ENCODE measurements at places on chromosomes 6 and 20. TPM values are rescaled to one million over a fixed set of nuclear protein-coding genes. Genes with fewer than 3 reads are reported as not detected.

SIRPG gene
- total RNA-seq, result not detected

GABRR1 gene
- not detected for total RNA-seq

ULBP1 gene
- 0.38 TPM for total RNA-seq

HRH3 gene
- total RNA-seq, result not detected

CD83 gene
- total RNA-seq, result 1.8 TPM

IRAK1BP1 gene
- total RNA-seq, result 4.7 TPM

RAD21L1 gene
- not detected for total RNA-seq

UST gene
- total RNA-seq, result 3.3 TPM

PTGIS gene
- total RNA-seq, result 26.3 TPM

C6orf58 gene
- total RNA-seq, result not detected

ADTRP gene
- total RNA-seq, result 0.33 TPM

ZNF165 gene
- 0.55 TPM for total RNA-seq

ATP6V1G2 gene
- total RNA-seq, result 1.6 TPM

TP53TG5 gene
- 0.80 TPM for total RNA-seq

RNF182 gene
- total RNA-seq, result not detected

TMEM170B gene
- 4.4 TPM for total RNA-seq

LRRC1 gene
- 2.7 TPM for total RNA-seq

ARFGEF3 gene
- 2.0 TPM for total RNA-seq

COL21A1 gene
- total RNA-seq, result 54.3 TPM

SCUBE3 gene
- total RNA-seq, result 8.8 TPM

TBC1D22B gene
- total RNA-seq, result 6.1 TPM

MLIP gene
- total RNA-seq, result 397 TPM

SENP6 gene
- total RNA-seq, result 54.2 TPM

BTNL2 gene
- not detected for total RNA-seq

ULBP2 gene
- total RNA-seq, result 0.93 TPM

WFDC12 gene
- total RNA-seq, result not detected

PNPLA1 gene
- total RNA-seq, result not detected

NDUFAF5 gene
- total RNA-seq, result 60.2 TPM

HTR1E gene
- total RNA-seq, result not detected

SOX18 gene
- 30.5 TPM for total RNA-seq

PXDC1 gene
- total RNA-seq, result 25.2 TPM

SLC22A7 gene
- not detected for total RNA-seq

ROS1 gene
- 0.08 TPM for total RNA-seq

EMILIN3 gene
- total RNA-seq, result 4.2 TPM

SYNE1 gene
- 105 TPM for total RNA-seq

FOXQ1 gene
- total RNA-seq, result not detected

HSPA1B gene
- 184 TPM for total RNA-seq

HCRTR2 gene
- not detected for total RNA-seq

CST8 gene
- total RNA-seq, result not detected

SPEF1 gene
- total RNA-seq, result 0.33 TPM

CTAGE9 gene
- total RNA-seq, result not detected

CDH26 gene
- 1.3 TPM for total RNA-seq

PHACTR3 gene
- total RNA-seq, result 4.3 TPM

DOK5 gene
- 14.3 TPM for total RNA-seq

DNAH8 gene
- total RNA-seq, result 0.03 TPM

NKAPL gene
- 4.5 TPM for total RNA-seq

LTB gene
- 0.25 TPM for total RNA-seq

FLRT3 gene
- total RNA-seq, result 0.05 TPM

AP5S1 gene
- total RNA-seq, result 11.3 TPM

POPDC3 gene
- 56.9 TPM for total RNA-seq

LY86 gene
- 1.2 TPM for total RNA-seq

VSX1 gene
- 0.33 TPM for total RNA-seq

ZC2HC1B gene
- total RNA-seq, result not detected

OTOR gene
- total RNA-seq, result not detected

ACSS1 gene
- total RNA-seq, result 159 TPM
